ENCODE measurements at places on chromosomes 13 and 19.

GRCh38 chr19:41551711-41552110 is 24.3 kb upstream of the CEACAM21 start:
- DNase-seq: no peak

GRCh38 chr13:105634059-105634458 is 901.4 kb downstream of the EFNB2 start:
- DNase-seq: no peak

DNA sequence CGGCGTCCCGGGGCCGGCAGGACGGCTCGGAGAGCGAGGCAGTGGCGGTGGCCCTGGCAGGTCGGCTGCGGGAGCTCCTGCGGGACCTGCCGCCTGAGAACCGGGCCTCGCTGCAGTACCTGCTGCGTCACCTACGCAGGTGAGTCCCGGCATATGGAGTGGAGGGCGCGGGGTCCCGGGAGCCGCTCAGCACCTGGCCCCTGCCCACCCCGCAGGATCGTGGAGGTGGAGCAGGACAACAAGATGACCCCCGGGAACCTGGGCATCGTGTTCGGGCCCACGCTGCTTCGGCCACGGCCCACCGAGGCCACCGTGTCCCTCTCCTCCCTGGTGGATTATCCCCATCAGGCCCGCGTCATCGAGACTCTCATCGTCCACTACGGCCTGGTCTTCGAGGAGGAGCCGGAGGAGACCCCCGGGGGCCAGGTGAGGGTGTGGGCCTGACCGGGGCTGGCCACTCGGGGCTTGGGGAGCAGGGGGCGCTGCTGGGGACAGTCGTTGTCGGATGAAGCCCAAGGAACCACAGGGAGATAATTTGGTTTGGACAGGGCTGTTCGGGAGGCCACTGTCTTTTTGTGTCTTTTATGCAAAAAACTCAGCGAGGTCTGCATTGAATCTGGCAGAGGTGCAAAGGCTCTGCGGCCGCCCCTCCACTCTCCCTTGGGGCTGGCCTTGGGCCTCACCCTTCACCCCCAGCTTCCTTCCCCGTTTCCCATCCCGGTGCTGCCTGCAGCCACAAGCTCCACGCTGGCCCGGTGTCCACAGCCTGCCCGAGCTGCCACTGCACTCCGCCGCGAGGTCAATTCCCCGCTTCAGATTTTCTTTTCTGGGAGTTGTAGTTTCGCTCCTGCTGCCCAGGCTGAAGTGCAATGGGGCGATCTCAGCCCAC is 12.0 kb downstream of the POLR2E start:
- no peak for DNase-seq

- DNase-seq: no peak
These were observed 299.1 kb upstream of the OBI1 start for GRCh38 chr13:78958006-78958405.

DNA sequence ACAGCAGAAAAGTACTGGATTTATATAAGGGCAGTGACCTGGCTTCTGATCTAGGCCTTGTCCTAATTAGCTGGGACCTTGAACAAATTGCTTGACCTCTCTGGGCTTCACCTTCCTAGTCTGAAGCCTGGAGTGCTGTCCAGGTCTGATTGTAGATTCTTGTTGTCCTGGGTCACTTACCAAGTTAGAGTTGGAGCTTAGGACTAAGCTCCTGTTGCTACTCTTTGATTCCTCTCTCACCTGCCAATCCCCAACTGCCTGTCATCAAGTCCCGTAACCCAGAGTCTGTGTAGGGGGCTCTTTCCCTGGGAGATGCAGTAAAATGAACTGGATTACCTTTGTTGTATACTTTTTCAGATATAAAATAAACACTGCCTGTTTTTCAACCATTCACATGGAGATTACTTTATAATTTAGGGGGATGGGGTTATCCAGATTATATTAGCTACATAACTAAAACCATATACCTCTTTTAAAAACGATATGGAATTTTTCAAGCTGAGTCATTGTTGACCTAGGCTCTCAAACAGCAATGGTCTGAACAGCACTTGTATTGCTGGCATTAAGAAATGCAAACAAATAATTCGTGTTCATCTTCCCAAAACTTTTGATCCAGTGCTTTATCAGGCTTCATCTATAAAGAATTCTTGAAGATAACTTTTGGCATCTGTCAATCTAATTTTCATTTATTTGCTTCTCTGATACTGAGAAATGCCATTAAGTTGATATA is 5.8 kb downstream of the ARHGAP35 start:
- DNase-seq: no peak

DNA sequence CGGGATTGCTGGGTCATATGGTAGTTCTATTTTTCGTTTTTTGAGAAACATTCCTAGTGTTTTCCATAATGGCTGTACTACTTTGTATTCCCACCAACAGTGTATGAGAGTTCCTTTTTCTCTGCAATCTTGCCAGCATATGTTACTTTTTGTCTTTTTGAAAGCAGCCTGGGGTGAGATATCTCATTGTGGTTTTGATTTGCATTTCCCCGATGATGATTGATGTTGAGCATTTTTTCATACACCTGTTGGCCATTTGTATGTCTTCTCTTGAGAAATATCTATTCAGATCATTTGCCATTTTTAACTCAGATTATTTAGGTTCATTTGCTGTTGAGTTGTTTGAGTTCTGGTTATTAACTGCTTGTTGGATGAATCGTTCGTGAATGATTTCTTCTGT is 18.5 kb upstream of the ATP12A start:
- no peak for DNase-seq

GRCh38 chr19:56158170-56158757 is 17.2 kb downstream of the ZNF444 start:
- DNase-seq: no peak

- DNase-seq: no peak
These were observed 101.8 kb downstream of the SOX1 start for GRCh38 chr13:112168761-112169160.

- DNase-seq: no peak
These were observed 284.2 kb downstream of the TBC1D4 start for GRCh38 chr13:75197803-75198202.

DNA sequence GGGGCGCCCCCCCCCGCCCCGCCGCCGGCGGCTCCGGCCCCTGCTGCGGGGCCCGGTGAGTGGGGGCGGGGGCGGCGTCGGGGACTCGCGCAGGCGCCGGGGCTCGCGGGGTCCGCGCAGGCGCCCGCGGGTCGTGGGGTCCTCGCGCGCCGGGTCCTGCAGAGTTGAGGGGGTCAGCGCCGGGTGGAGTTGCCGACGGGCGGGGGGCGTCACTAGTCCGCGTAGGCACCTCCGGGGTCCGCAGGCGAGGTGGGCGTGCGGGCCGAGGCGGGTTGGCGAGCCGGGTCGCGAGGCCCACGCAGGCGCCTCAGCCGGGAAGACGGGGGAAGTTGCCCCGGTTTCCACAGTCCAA is 365 bp downstream of the PPP6R1 start:
- peak; percentile 38 for DNase-seq

DNA sequence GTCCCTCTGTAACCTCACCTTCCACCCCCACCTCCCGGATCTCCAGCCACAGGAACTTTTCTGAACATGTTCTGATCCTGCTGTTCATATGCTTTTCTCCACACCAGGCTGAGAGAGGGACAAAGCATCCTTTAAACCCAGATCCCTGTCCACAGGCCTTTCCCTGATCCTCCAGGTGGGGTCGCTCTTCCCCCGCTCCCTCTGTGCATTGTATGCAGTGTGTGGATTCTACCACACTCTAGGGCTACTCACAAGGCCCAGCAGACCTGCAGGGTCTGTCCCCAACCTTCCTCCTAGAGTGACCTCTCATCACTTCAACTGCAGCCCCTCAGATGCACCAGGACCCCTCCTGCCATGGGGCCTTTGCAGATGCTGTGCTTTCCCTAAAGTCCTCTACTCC is 1200.6 kb downstream of the UQCRFS1 start:
- DNase-seq: no peak

- DNase-seq: no peak
These were observed 18.5 kb downstream of the TMED1 start for GRCh38 chr19:10817291-10818038.

- DNase-seq: no peak
These were observed 5.6 kb downstream of the SNRPA start for GRCh38 chr19:40756502-40757110.

DNA sequence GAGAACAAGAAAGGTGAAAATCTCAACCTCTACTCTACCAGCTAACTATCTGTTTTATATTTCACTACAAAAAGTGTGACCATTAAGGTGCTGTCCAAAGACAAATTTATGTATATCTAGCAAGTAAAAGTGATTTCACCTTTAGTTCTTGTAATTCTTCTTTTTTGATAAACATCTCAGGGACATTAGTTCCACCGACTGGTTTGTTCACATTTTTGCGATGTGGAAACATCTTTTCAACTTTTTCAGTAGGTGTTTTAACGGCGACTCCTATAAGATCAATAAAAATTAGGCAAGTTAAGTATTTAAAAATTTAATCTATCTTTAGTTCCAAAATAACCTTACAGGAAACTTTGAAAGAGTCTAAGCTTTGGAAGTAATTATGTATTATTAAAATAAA is 33.3 kb downstream of the CLDN10 start:
- no peak for DNase-seq

DNA sequence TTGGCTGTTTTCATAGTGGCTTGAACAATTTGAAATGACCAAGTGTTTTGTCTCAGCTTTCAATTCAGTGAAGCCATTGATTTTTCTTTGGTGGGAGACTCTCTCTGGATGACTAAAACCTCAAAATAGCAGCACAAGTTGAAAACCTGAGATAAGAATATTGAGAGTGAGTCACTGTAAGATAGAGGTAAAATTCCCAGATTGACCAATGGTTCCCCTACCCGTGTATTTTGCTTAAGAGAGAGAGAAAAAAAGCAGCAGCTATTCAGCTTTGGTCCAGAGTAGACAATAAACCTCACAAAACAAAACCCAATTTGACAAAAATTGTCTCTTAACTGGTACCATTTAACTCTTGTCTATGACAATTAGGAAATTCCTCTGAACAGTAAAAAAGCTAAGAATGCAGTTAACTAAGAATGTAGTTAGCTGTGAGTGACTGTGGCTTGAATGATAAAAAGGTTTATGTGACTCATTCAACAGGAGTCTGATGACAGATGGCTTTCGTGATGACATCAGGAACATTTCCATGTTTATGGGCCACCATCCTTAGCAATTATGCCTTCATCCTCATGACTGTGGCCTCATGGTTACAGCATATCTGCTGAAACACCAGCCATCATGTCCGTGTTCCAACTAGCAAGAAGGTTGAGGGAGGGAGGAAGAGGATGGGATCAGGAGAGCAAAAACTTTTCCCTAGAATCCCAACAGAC is 356.9 kb downstream of the NDFIP2 start:
- DNase-seq: no peak

DNA sequence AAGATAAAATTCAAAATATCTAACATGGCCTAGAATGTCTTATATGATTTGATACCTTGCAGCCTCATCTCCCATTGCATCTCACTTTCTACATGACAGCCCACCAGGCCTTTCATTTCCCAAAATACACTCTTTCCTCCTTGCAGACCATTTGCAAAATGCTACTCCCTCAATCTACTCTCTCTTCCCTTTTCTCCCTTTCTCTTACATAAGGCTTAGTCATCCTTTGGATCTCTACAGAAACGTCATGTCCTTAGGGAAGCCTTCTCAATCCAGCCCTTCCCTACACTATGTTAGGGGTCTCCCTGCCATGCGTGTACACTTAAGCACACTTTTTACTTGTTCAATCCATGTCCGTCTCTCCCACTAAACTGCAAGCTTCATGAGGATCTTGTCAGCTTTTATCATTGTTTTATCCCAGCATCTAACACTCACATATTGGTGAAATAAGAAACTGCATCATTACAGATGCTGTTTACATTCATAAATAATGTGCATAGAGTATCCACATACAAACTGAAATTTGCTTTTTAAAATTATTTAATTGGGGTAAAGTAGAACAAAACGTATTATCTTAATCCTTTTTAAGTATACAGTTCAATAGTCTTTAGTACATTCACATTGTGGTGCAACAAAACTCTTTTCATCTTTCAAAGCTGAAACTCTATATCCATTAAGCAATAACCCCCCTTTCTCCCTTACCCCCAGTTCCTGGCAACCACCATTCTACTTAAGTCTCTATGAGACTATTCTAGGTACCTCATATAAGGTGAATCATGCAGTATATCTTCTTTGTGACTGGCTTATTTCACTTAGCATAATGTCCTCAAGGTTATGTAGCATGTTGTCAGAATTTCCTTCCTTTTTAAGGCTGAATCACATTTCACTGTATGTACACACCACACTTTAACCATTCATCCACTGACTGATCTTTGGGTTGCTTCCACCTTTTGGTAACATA is 11.5 kb upstream of the WBP4 start:
- no peak for DNase-seq

All from stimulated activated naive B cell treated with anti-CD40 and anti-IgM and Interleukin-4, amounts not matched to agents 10 μg/mL and 1 μg/mL and 100 μg/mL, for 72 hours (primary cell).